Epithelial cell of esophagus (primary cell): ENCODE measurements at places on chromosomes 1 and 21.

DNA sequence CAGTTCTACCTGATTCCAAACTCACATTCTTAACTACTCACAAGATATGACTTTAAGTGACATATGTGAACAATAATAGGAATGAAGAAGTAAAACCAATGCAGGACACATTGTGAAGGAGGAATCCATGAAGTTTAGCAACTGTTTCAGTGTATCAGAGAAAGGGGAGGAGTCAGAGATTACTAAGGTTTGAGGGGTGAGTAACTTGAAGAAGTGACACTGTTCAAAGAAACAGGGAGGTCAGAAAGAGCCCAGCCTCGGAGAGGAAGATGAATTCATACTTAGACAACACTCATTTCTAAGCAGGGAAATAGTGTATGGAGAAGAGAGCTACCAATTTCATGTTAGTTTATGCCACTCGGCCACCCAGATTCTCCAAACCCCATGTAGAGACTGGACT lies 28.2 kb upstream of the RPF1 start:
- peak; percentile 58 for DNase-seq

DNA sequence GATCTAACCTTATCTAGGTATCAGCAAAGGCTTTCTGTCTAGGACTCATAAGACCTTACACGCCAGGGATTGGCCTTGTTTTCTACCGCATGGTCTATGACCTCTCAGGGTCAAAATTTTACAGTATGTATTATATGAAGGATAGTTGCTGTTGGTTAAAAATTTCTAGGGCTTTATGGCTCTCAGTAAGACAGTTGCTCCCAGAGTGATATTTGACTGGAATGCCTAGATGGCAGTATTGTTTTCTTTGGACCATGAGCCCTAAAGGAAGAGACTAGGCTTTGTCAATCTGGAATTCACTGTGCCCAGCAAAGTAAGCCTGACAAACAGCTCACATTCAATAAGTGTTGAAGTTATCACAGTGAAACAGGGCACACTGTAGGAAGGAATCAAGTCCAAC lies 37.6 kb downstream of the C1orf87 start:
- DNase-seq = no peak

DNA sequence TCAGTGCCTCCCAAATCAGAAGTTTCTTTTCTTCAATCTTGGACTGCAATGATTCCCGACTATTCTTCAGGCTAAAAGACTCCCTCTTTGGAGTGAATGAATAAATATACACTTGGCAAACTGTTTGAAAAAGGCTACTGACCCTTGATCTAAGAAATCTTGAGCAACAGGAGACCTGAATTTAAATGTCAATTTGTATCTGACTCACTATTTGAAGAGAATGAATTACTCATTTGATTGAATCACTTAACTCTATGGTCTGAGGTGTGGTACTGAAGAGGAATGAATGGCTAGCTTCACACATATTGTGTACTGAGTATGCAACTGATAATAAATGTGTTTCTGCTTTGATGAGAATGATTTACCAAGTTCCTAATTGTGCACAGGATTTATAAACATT lies 4.6 kb upstream of the SMG7 start:
- peak; percentile 81 for DNase-seq

DNA sequence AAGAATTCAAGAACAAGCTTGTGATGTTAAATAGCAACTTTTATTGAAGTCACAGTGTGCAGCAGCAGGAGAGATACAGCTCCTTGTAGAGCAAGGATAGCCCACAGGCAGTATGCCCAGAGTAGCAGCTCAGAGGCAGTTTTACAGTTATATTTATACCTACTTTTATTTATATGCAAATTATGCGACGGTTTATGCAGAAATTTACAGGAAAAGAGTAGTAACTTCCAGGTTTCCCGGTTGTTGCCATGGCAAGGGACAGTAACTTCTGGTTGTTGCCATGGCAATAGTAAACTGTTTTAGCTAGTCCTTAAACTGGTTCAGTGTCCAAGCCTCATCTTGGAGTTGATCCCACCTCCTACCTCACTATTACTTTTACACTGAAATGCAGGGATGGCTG lies 344.6 kb upstream of the LYPLAL1 start:
- no peak for DNase-seq

- DNase-seq = no peak
Measured at GRCh38 chr21:31107871-31108270, 69.6 kb upstream of the KRTAP19-8 start.

DNA sequence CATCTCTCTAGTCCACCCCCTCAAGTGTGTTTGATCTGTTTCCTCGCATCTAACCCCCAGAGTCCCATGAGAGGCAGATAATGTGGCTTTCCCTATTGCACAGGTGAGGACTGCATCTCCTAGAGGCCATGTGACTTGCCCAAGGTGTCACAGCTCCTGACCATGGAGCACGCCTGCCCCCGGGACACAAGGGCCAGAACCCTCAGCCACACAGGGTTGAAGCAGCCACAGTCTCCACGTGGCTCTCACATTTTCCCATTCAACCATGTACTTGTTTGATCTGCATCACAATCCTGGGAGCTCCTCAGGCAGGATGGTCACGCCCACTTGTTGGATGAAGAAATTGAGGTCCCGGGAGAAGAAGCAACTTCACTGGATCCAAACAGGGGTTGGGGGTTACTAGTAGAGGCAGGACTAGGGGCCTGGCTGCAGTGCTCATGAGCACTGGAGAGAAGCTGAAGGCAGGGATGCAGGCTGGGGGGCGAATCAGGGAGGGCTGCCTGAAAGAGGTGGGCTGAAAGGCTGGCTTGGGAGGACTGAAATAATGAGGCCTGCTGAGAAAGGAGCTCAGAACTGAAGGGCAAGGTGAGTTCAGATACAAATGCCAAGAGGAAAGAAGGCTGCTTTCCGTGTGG lies 207.9 kb downstream of the PTPRU start:
- DNase-seq = no peak

GRCh38 chr1:174197088-174197487 lies 37.8 kb downstream of the RABGAP1L start:
- DNase-seq = no peak
